ENCODE measurements at places on chromosomes 4 and X.

- DNase-seq: no peak
Observed at GRCh38 chrX:49992853-49993252, 70.5 kb downstream of the CLCN5 start.

DNA sequence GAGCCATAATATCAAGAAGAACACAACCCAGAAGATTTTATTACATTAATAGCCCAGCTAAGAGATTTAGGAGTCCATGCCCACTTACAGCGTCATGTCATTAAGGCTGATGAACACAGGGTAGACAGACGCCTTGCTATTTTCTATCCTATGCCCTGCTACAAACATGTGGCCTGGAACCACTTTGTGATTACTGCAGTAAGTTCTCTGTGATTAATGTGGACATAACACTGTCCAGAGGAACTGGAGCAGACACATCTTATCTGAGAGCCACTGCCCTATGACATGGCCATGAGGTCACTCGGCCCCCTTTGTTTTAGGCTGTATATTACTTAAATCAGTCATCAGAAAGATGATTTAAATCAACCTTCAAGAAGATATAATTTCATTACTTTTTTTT lies 211.7 kb downstream of the MAML3 start:
- no peak for DNase-seq

DNA sequence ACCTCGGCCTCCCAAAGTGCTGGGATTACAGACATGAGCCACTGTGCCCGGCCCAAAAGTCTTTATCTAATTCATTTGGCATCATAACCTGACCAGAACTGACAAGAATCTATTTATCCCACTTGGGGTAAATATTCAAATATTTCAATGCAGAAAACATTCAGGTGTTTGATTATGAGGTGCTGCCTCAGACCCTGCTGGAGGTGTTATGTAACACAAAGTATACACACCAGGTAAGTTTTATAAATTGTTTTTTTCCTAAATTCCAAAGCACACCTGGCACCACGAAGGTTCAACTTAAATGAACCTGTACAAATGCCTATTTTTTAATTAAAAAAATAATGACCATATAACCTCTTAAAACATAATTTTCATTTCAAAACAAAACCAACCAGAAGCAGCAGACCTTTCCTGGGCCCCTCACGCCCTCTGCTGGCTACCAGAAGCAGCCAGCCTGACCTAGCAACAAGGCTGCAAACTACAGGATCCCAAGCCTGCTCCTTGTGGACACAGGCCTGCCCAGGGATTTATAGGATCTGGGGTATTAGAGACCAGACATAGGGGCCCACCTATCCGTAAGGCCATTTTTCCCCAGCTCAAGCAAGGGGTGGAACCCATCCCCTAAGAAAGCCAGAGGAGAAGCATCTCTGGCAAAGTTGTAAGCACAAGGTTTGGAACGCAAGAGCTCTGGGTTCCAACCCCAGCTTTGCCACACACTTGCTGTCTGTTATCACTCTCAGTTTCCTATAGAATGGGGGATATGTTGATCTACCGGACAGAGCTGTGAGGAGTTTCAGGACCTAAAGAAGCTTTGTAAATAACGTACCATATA lies 11.7 kb downstream of the OTUD5 start:
- DNase-seq: peak; percentile 28

DNA sequence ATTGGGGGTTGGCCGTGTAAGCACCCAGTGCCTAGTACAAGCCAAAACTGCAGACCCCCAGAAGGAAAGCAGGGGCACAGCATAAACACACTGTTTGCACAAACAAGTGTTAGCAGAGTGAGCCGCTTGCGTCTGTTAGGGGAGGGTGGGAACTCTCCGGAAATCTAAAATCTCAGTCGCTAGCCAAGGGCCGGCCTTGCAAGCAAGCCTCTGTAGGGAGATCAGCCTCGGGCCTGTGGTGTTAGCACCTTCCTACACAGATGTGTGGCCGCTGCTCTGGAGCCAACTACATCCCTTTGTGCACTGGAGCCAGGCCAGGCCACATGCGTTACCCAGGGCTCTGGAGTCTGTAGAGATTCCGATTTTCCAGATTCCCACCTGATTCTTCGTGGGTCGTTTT lies 67.1 kb downstream of the GPR143 start:
- DNase-seq: no peak

- no peak for DNase-seq
Observed at GRCh38 chr4:170853422-170854021, 763.8 kb upstream of the AADAT start.

DNA sequence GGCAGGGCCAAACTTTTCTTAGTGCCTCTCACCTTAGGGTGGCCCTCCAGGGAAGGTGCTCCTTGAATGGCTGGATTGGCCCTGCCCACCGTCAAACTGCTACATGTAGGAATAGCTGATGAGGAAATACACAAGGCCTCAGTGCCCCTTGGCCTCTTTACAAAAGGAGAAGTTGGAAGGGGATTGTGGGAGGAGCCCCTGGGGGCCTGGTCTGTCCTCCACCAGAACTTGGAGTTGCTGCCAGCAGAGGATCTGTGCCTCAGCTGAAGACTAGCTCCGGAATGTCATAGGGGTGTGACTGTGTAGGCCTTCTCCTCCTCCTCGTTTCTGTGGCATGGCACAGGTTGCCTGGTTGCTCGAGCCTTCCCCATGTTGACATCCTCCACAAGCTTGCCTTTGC lies 142.7 kb downstream of the AMMECR1 start:
- DNase-seq: no peak

- DNase-seq: no peak
Observed at GRCh38 chr4:164039482-164039881, 545.0 kb downstream of the TMA16 start.

DNA sequence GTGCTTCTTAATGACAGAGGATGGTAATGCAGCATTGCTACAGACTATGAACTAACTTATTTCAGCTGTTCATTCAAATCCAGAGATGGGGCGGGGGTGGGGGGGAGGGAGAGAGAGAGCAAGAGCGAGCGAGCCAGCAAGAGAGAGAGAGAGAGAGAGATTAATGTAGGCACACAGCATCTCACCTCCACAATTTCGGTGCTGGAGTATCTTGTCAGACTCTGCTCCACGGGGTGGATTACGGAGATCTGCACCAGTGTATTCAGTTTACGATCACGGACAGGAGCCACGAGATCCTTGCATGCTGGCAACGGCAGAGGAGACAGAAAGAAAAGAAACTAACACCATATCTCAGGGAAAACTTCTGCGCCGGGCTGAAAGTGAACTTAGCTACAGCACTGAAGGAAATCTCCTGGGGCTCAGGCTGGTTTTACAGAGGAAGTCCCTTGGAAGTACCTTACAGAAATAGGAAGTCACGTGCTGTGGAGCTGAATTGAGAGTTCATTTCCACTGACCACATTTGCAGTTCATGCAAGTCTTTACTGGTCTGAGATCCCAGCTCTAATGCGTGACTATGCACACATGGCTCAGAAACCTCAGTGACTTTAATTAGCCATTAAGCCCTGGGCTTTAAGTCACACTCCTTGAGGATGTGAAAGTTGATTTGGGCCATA lies 440.9 kb downstream of the INPP4B start:
- DNase-seq: peak; percentile 38

DNA sequence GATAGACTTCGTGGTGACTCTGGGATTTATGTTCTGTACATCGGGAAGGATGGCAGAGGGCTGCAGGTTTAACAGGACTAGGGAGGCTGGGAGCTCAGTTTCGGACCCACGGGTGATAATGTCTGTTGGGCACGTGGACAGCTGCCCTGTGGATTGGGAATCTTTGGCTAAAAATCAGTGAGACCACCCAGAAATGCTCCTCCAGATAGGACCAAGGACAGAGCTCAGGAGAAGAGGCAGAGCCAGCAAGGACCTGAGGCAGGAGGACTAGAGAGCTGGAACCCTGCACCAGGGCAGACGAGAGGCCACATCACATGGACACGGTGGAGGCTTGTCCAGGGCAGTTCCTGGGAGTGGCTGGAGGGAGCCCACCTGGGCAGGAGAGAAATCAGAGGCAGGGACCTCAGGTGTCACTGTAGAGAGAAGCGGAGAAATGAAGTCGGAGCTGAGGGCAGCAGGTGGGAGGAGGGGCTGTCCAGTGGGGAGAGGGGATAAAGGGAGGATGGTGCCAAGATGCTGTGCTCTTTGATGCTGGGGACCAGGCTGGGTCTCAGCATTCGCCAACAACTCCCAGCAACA lies 79.2 kb downstream of the CPZ start:
- no peak for DNase-seq

- DNase-seq: no peak
Observed at GRCh38 chr4:117063961-117064696, 21.2 kb downstream of the TRAM1L1 start.

- DNase-seq: no peak
Observed at GRCh38 chr4:37445023-37445422, 200.5 kb downstream of the NWD2 start.

- DNase-seq: no peak
Observed at GRCh38 chrX:51852096-51852495, 41.3 kb upstream of the MAGED1 start.

DNA sequence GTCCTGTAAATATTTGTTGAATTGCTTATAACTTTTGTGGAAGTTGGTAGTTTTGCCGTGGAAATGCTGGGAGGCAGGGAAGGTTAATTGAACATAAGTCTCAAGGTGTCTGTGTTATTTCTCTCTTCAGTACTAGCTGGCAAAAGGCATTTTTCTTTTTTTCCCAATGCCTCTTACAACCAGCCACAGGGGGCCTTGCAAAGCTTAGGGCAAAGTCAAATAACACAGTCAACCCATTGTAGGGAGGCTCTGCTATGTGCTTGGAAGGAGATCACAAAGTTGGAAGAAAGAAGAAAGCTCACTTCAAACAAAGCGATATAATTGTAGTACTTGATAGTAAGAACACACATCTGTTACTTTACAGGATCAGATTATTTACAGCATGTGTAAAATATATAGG lies 802.6 kb downstream of the PDHA2 start:
- no peak for DNase-seq

DNA sequence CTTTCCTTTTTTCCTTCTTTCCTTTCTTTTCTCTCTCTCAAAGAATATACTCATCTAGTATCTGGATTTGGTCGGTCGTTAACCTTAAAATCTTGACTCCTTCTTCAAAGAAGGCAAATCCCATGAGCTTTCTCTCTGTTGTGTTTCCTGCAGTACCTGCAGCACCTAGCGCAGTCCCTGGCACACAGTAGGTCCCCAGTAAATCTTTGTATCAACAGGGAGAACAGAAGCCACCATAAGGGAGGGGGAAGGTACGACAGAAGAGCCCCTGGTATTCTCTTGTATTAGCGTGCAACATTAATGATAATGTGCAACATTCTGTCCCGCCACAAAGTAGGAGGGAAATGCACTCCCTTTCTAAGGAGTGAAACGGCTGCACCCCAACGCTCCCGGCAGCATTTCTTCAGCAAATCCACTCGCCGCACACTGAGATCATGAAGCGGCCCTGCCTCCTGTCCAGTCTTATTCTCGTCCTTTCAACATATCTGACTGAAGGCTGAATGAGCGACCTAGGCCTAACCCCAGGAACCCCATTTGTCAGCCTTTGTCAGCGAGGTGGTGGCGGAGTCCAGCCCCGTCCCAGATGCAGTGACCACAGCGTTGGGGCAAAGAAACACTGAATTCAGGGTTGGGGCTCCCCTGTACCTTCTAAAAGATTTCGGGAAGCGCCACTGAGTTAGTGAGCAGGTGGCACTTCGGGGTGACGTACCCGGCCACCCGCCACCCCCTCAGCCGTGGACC lies 133.7 kb downstream of the AMELX start:
- no peak for DNase-seq

GRCh38 chr4:24203926-24204325 lies 314.1 kb upstream of the PPARGC1A start:
- no peak for DNase-seq

GRCh38 chr4:27595571-27596360 lies 735.1 kb downstream of the STIM2 start:
- DNase-seq: no peak

- DNase-seq: no peak
Observed at GRCh38 chr4:38037612-38038011, 77.4 kb downstream of the PTTG2 start.

DNA sequence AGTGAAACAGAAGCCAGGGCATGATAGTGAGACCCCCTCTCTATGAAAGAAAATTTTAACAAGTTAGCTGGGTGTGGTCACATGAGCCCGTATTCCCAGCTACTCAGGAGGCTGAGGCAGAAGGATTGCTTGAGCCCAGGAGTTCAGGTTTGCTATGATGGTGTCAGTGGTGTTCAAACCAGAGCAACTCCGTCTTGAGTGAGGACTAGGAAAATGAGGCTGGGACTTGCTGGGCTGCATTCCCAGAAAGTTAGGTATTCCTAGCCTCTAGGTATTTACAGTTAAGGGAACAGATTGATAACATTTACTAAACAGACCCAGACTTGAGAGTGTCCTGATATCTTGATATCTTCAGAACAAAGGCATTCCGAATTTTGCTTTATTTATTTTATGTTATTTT lies 37.0 kb upstream of the NOCT start:
- DNase-seq: no peak

- DNase-seq: no peak
Observed at GRCh38 chr4:54961357-54961975, 163.9 kb downstream of the KDR start.

DNA sequence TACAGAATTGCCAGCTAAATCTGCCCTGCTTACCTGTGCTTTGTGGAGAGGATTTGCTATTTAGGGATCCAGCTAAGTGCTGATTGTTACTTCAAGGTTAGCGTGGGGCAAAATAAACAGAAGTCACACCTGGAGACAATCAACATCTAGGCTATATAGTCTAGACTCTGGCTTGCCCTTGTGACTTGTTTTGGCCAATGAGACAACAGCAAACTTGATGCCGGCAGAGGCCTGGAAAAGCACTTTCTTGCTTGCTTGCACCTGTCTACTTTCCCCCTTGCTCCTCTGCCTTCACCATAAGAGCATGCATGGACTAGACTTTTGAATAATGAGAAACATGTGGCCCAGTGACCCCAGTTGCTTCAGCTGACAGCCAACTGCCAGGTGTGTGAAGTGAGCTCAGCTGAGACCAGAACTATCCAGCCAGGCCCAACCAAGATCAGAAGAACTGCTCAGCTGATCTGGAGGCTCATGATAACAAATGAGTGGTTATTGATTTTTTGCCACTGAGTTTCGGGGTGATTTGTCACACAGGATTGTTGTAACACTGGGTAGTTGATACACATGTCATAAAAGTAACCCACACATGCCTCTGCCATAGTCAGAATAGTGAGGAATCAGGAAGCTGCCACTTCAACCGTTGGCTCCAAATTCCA lies 164.4 kb downstream of the RBMX2 start:
- no peak for DNase-seq

DNA sequence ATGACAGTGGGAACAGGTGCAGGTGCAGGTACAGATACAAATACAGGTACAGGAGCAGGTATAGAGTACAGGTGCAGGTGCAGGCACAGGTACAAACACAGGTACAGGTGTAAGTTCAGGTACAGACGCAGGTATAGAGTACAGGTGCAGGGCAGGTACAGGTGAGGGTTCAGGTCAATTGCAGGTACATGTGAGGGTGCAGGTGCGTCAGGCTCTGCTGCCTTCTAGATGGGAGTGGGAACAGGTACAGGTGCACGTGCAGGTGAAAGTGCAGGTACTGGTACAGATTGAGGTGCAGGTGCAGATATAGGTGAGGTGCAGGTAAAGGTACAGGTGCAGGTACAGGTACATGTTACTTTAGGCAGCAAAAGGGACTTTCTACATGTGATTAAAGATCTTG lies 85.7 kb downstream of the CRLF2 start:
- no peak for DNase-seq
